Daoy (cell line): ENCODE measurements at places on chromosomes 5 and 9.

DNA sequence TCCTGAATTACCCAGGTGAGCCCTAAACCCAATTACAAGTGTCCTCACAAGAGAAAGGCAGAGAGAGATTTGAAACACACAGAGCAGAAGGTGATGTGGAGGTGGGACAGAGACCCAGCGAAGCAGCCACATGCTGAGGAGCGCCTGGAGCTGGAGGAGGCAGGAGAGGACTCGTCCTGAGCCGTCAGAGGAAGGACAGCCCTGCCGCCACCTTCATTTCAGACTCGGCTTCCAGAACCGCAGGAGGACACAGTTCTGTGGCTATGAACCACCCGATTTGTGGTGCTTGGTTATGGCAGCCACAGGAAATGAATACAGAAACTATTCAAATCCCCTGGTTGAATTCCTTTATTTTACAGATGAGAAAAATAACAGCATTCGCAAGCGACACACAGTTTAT, 16.4 kb upstream of the FBP1 start:
- no peak for DNase-seq

DNA sequence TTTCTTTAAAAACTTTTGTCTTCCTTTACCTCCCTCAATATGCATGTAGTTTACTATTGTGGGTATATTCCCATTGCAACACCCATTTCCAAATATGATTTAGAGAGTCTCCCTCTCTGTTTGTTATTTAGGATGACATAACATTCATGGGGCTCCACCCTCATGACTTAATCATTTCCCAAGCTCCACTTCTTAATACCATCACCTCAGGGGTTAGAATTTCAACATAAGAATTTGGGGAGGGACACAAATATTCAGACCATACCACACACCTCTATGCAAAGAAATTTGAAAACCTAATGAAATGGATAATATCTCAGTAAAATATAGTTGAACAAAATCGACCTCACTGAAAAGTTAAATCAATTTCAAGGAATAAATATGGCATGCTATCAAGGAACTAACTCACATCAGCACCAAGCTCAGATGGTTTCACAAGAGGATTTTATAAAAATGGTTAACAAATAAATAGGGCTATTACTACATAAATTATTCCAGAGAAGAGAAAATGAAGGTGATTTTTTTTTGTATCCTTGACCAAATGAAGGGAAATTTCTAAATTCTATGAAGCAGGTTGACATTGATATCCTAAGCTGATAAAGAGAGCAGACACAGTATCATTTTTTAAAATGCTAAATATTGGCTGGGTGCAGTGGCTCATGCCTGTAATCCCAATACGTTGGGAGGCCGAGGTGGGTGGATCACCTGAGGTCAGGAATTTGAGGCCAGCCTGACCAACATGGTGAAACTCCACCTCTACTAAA, 20.2 kb upstream of the UBTD2 start:
- no peak for DNase-seq

DNA sequence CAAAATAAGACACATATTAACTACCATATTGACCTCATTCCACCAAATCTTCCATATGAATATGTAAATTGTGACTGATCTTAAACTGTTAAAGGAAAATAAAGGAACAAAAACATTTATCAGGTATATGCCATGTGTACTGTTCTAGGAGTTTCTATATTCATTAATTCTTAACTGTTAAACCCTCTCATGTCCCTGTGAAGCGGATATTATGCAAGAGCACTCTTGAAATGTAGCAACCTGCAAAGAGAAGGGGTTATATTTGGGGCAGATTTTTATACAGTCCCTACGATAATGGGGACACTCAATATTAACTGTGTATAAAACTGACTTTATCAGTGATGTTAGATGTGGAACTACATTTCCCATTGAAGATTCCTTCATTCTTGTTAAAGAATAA, 184.9 kb upstream of the OR13F1 start:
- no peak for DNase-seq

- no peak for DNase-seq
Observed at GRCh38 chr9:114830546-114830945, 24.7 kb upstream of the TNFSF15 start.

DNA sequence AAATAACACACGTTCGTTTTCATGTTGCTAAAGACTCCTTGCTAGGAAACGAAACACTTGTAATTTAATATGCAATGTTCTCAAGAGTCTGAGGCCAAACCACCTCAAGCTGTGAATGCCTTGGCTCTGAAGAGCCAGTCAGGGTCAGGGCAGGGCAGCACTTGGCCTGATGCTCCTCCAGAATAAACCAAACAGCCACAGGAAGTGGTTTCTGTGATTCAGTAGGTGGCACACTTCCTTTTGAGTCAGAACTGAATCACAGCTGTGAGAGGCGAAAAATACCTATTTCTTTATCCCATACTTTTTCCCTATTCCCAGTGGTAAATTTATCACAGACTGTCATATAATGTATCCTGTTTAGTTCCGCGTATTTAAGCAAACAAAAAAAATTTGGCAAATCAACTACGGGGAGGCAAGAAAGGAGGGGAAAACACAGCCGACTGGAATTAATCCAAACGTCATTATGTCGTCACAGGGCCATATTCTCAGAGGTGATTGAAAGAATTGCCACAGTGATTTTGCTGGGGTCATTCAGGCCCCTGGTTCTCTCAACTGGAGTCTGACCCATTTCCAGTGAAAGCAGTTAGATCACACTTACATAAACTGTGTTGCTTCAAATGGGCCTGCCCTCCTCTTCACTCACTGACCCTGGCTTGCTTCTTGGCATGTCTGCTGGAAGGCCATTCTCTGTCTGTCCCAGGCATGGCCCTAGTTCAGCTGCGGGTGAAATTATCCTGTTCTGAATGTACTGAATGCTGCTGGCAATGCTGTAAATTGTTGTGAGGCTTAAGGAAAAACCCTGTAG, 71.2 kb downstream of the ARRDC3 start:
- peak; percentile 98 for DNase-seq

GRCh38 chr5:17094830-17095229, 122.6 kb upstream of the BASP1 start:
- DNase-seq, result no peak

GRCh38 chr5:68445257-68446069, 229.9 kb downstream of the PIK3R1 start:
- DNase-seq, result no peak

- no peak for DNase-seq
Observed at GRCh38 chr9:21831841-21832509, 29.5 kb downstream of the MTAP start.

DNA sequence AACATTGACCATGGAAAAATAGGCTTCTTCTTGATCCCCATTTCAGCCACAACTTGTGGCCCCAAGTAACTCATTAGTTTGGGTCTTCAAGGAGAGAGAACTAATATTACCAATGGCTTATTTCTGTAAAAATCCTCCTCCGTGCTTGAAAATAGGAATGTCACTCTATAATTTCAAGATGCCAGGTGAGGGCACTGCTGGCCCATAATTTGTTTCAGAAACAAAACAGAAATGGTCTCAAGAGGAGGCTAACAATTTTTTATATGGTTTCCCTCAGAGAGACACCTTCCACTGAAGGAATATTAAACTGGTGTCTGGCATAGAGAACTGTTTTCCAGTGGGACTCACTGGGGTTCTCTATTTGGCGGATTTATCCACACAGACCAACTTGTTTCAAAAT, 437.0 kb upstream of the TRPC7 start:
- DNase-seq, result peak; percentile 35

DNA sequence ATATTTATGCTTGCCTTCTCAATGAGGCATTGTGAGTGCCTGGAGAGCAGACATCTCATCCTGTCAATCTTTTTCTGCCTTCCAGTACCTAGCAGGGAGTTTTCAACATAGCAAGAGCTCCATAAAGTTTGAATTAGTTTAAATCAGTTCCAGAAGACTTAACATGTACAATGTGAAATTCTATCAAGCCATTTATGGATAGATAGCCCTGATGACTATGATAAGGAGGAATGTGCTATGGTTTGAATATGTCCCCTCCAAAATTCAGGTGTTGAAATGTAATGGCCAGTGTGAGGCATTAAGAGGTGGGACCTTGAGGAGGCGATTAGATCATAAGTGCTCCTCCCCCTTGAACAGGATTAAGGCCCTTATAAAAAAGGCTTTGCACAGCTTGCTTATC, 306.9 kb upstream of the SMARCA2 start:
- no peak for DNase-seq

DNA sequence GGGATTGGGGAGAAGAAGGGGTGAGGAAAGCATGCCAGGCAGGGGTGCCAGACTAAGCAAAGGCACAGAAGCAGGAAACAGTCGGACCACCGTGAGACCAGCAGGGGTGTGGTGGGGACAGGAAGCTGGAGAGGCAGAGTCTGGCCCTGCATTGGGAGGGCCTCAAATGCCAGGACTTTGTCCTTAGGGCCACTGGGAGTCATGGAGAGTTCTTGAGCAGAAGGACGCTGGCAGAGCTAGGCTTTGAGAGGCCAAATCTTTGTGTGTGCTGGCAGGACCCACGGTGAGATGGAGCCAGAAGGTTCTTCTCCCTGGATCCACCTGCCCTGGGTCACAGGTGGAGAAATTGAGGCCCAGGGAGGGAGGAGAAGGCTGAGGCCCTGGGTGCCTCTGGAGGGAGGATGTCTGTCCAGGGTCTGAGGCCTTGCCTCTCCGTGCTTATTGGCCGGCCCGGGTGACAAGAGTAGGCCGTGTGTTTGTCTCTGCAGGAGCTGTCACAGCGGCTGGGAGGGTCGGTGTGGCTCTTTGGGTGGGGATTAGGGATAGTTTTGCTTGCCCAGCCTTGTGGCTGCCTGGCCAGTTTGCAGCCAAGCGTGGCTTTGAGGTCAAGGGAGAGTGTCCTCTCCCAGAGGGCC, 1.8 kb upstream of the ENG start:
- DNase-seq, result no peak

- no peak for DNase-seq
Observed at GRCh38 chr5:142106061-142106460, 2.5 kb upstream of the NDFIP1 start.

GRCh38 chr5:87190687-87191086, 77.0 kb upstream of the RASA1 start:
- DNase-seq, result no peak

DNA sequence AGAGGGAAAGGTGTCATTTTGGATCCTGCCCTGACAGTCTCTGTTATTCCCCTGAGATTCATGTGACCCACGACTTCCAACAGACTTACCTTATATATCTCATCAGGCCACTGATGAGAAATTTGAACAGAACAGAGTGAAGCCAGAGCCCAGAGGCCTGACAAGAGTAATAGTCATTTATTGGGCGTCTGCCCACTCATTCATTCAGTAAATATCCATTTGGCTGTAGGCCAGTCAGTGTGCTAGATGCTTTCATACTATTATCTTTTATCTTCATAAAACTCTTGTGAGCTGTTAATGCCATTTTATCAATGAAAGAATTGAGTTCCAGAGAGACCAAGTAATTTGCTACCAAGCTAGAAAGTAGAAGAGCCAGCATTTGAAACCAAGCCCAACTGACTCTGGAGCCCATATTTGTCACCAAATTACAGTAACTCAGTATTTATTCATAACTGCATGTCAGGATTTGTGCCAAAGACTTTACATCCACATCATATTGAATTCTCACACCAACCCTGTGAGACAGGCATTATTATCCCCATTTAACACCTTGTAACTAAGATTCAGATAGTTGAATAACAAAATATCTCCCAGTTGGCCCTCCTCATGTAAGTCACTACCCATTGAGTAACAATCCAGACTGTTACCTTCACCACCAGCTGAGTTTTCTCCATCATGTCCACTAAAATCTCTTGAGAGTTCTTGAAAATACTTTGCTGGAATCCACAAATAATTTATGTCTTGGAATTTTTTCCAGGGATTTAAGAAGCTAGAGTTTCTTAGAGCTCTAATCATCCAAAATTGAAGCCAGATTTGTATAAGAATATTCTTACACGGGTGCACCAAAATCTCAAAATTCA, 2.5 kb downstream of the PTPDC1 start:
- DNase-seq, result peak; percentile 42

GRCh38 chr5:83568186-83568585, 96.6 kb downstream of the VCAN start:
- peak; percentile 76 for DNase-seq

DNA sequence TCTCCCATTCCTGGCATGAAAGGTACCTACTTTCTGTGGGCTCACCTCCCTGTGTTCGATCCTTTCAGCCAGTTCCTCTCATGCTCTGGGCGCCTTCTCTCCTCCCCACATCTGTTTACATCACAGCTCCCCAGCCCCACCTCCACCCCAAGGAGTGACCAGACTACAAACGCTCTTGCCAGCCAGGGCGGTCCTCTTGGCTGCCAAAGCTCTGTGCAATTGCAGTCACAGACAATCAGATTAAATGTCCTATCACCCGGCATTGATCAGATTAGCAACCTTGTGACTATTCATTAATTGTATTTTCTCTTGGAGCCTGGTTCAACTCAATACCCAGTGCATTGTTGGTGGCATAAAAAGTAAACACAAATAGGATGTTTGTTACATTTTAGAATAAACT, 211.2 kb upstream of the TBCA start:
- DNase-seq, result no peak

DNA sequence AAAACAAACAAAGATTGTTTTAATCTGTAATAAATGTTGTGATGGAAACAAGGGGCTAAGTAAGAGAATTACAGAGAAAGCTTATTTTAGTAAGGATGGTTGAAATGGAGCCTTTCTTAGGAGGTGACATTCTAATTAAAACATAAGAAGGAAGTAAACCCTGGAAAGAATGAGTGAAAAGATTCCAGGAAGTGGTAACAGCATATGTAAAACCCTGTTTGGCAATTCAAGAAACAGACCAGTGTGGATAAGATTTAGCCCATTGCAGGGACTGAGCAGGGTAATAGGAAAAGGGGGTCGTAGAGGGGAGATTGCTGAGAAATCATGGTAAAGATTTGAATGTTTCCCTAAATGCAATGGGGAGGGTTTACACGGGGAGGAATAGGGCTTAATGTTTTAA, 21.6 kb upstream of the PIP5K1B start:
- no peak for DNase-seq

- no peak for DNase-seq
Observed at GRCh38 chr5:2399096-2399495, 352.4 kb downstream of the IRX2 start.

- peak; percentile 15 for DNase-seq
Observed at GRCh38 chr9:74960561-74960960, 7.8 kb upstream of the C9orf40 start.

DNA sequence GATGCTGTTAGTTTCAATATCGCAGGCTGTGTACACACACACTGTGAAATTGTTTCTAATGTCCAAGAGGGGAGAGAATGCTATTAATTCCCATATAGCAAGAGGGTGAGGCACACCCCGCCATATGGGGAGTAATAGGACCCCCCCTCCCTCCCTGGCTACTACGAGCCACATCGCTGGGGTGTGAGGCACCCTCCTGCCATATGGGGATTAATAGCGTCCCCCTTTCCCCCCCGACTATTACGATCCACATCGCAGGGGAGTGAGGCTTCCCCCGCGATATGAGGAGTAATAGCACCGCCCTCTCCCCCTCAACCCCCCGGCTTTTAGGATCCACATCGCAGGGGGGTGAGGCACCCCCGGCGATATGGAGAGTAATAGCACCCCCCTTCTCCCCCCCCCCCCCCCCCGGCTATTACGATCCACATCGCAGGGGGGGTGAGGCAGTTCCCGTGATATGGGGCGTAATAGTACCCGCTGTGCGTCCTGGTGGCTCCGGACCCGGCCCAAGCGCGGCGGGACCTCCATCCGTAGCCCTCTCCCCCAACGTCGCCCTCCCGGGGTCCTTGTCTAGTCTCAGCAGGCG, 494 bp upstream of the STK32A start:
- peak; percentile 17 for DNase-seq

GRCh38 chr5:150320044-150320613, 17.4 kb upstream of the ARSI start:
- peak; percentile 82 for DNase-seq
